WERI-Rb-1 (cell line): ENCODE measurements at places on chromosomes 2 and 18.

- DNase-seq = no peak
Measured at GRCh38 chr2:209382775-209383174, 41.1 kb upstream of the MAP2 start.

DNA sequence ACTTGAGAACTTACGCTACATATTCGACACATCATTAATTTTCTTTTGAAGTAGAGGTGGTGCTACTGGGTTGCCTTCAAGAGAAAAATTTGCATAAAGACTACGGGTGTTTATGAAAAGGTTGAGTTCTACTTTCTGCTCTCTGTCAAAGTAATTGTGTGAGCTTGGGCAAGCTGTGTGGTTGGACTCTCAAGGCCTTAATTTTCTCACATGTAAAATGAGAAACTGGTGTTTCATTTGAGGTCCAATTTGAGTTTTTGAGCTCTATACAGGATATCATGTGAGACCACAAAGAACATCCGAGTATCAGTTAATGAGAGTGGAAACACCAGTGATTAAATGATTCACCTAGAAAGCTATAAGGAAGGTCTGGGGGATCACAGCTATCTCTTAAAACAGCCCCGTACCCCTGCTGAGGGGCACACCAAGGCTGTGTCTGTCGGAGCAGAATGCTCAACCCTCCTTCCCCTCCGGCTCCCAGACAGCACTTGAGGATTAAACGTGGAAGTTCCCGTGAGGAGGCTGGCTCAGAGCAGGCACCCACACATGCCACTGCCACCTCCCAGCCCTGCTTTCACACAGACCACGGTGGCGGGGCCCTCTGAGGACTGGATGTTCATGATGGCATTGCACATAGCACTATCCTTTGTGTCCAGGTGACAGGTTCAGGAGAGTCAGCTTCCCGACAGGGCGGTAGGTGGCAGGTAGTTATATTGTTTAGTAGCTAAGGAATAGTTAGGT is 191.8 kb downstream of the RNF144A start:
- no peak for DNase-seq

- DNase-seq = no peak
Measured at GRCh38 chr18:51151568-51152511, 45.6 kb downstream of the MEX3C start.

- DNase-seq = no peak
Measured at GRCh38 chr18:24627644-24628315, 167.3 kb downstream of the HRH4 start.

DNA sequence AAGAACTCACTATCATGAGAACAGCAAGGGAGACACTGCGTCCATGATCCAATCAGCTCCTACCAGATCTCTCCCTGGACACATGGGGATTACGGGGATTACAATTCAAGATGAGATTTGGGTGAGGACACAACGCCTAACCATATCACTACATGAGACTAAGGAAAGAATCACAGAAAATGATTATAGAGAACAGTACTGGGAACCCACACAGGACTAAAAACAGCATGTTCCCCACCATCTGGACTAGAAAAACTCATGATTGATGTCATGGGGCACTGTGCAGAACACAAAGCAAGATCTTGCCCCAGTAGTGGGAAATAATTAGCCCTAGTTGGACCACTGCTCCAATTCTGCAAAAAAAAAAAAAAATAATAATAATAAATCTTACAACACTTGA is 63.5 kb downstream of the HIBCH start:
- DNase-seq = no peak

GRCh38 chr2:209584915-209585314 is 161.1 kb downstream of the MAP2 start:
- DNase-seq = no peak

GRCh38 chr2:70068119-70068518 is 19.2 kb upstream of the PCBP1 start:
- no peak for DNase-seq

DNA sequence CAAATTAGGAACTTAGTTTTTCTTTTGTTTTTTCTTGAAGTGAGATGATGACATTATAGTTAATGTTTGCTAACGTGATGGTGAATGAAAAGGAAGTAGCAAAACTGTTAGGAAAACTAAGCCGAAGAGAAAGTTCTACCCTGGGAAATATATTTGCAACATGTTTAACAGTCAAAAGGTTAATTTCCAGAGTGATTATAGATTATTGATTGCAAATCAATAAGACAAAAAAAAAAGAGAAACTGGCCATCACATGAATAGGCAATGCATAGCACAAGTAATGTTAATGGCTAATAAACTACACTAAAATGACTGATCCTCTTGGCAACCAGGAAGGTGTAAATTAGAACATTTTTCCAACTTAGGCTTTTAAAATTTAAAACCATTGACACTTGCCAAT is 26.0 kb upstream of the AMMECR1L start:
- DNase-seq = no peak

DNA sequence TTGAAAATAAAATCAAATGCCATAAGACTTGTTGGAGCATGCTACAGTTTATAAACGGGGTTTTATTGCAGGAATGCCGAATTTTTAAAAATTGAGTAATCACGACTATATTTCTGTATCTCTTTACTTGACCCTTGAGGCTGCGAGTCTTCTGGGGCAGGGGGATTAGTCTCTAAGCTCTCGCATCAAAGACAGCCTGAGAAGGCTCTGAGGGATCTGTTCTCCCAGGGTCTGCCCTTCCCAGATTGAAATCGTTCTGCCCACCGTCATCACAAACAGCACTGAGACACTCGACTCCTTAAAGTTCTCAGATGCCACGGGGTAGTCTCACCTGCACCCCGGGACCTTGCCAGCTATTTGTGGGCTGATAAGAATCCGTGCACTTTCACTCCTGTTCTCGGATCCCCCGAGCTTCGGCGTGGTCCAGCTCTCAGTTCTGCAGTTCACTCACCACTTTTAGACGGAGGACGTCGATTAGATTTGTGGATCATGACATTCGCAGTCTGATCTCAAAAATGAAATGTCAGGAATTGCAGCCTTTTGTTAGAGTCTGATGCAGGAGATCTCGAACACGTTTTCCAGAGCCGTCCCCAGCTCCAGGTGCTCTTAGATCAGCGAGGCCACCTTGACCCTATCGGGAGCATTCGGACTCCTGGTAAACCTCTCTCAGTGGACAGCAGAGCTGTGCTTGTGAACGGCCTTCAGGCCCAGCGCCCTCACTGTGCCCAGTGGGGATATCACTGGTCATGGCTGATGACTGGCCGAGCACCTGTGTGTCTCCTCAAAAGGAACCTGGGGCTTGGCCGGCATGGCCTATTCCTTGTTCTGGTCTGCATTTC is 43.0 kb downstream of the TWIST2 start:
- DNase-seq = no peak

DNA sequence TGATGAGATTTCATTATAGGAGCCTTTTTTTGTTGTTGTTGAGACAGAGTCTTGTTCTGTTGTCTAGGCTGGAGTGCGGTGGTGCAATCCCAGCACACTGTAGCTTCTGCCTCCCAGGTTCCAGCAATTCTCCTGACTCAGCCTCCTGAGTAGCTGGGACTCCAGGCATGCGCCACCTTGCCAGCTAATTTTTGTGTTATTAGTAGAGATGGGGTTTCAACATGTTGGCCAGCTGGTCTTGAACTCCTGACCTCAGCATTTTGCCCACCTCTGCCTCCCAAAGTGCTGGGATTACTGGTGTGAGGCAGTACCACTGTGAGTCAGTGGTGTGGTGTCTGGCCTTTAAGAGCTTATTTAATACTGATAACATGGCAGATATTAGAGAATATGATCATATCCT is 60.1 kb downstream of the MOB4 start:
- DNase-seq = no peak

DNA sequence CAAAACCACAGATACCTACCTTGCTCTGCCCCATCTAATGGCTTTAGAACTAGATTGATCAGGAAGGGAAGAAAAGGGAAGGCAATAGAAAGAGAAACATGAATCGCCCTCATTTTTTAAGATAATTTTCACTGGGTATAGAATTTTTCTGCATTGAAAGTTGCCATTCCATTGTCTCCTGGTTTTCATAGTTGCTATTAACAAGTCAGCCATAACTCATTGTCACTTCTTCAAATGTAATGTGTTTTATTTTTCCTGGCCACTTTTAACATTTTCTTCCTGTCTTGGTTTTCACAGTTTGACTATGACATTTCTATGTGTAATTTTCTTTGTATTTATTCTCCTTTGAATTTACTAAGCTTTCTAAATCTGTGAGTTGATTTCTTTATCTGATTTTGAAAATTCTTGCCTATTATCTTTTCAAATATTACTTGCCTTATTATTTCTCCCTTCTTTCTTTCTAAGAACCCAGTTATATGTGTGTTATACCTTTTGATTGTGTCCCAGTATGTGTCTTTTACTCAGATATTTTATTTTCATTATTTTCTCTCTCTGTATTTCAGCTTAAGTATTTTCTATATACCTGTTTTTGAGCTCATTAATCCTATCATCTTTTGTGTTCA is 85.5 kb upstream of the GLI2 start:
- DNase-seq = no peak

GRCh38 chr2:56128235-56128634 is 55.6 kb upstream of the CCDC85A start:
- DNase-seq = no peak
